ENCODE measurements at places on chromosomes 4 and X. TPM values are rescaled to one million over a fixed set of nuclear protein-coding genes. Genes with fewer than 3 reads are reported as not detected.

The KIF4A gene
- total RNA-seq = 0.79 TPM

The HELT gene
- not detected for total RNA-seq

The KLHL8 gene
- total RNA-seq = 9.1 TPM

The TLR1 gene
- 30.0 TPM for total RNA-seq

The SRPX gene
- total RNA-seq = not detected

The EXOSC9 gene
- 51.2 TPM for total RNA-seq

The BMX gene
- total RNA-seq = not detected

The MID2 gene
- 6.0 TPM for total RNA-seq

The NKRF gene
- 9.2 TPM for total RNA-seq

The ALG13 gene
- total RNA-seq = 97.2 TPM

The SUPT20HL1 gene
- total RNA-seq = not detected

The TRIM2 gene
- not detected for total RNA-seq

Data from natural killer cell (primary cell).